ENCODE measurements at places on chromosomes 6 and 20.

DNA sequence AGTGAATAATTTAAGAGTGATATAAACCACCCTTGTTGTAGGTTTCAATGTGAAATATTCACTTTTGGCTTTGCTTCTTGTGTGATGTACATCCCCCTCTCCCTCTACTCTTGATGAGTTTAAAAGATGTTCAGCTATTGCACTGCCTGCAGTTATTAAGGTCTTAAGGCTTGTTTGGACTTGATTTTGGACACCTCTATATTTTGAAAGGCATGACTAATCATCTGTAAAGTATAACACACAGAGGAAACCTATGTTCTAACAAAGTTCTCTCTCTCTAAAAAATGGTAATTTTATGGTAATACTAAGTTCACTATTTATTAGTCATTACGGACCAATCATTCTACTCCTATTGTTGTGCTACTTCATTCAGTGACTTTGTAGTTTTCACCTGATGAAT is 1719.9 kb downstream of the GRIK2 start:
- DNase-seq = no peak

- DNase-seq = no peak
Observed at GRCh38 chr20:23776067-23776771, 25.5 kb upstream of the CST1 start.

GRCh38 chr20:51543422-51543788 is 886 bp upstream of the NFATC2 start:
- DNase-seq = no peak

DNA sequence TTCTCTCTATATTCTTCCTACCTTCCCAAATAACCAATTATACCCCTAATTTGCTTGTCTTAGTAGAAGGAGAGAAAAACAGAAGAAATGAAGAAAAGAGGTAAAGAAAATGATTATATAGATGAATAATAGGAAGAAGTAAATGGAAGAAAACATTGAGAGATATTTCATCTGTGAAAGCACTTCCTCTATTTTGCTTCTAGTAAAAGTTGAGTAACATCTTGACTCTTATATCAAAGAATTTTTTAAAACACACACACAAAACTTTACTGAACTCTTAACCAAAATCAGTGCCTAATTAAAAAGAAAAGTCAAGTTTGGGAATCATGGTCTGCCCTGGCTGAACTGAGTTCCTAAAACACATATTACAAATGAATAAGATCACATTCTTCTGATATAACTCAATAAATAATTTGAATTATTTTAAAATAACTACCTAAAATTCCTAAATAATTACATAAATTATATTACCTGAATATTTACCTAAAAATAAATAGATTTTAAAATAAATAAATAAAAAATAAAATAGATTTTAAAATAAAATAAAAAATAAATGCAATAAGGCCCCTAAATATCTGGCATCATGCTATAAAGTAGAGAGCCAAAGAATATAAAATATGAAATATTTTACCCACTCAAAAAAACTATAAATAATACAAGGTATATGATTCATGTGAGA is 8.8 kb downstream of the SLC17A2 start:
- DNase-seq = no peak

DNA sequence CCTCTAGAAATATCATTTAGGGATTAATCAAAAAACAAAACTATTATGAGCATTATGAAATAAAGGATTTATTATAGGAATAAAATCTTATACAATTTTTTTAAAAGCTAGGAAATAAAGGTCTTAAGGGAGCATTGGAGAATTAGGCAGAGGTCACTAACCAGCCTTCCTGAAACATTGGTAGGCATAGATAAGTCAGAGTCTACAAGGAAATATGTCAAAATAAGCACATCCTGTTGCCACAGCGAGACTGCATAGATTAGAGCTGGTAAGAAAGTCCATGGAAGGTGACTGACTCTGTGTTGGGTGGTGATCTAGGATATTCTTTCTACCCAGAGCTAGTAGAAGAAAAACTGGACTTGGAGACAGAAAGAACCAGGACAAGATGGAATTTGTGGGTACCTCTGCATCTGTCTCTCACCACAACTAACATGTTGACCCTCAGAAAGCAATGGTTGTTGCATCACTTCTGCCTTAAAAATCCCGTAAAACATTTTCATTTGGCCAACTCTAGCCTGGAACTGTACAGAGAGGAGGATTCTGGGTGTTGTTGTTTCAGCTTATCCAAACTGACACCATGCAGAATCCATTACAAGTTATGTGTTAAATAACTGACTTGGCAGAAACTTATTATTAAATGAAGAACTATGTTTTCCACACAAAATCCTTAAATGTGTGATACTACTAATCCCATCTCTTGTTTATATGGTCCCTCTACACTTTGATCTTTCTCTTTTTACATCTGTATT is 77.1 kb downstream of the FBXO5 start:
- no peak for DNase-seq

DNA sequence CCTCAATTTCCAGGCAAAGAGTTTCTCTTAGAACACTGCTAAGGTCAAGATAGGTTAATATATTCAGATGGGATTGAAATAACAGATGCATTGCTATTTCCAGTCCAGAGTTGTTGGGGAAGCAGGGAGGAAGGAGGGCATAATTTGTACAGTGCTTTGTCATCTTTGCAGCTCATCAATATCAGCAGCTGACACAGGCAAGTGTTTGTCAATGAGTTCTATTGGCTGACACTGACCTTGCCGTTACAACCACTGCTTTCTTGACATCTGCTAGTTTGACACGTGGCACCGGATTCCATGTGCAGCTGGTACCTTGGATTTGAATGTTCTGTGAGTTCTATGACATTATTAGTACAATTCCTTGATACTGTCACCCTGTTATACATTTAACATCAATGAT is 28.0 kb upstream of the MLIP start:
- no peak for DNase-seq

GRCh38 chr6:15524861-15525401 is 137.9 kb downstream of the DTNBP1 start:
- no peak for DNase-seq

GRCh38 chr6:131924881-131925474 is 26.2 kb downstream of the CCN2 start:
- DNase-seq = no peak

GRCh38 chr6:126033696-126034095 is 47.4 kb downstream of the TRMT11 start:
- DNase-seq = no peak

- no peak for DNase-seq
Observed at GRCh38 chr20:47232518-47232917, 124.0 kb downstream of the ZMYND8 start.

DNA sequence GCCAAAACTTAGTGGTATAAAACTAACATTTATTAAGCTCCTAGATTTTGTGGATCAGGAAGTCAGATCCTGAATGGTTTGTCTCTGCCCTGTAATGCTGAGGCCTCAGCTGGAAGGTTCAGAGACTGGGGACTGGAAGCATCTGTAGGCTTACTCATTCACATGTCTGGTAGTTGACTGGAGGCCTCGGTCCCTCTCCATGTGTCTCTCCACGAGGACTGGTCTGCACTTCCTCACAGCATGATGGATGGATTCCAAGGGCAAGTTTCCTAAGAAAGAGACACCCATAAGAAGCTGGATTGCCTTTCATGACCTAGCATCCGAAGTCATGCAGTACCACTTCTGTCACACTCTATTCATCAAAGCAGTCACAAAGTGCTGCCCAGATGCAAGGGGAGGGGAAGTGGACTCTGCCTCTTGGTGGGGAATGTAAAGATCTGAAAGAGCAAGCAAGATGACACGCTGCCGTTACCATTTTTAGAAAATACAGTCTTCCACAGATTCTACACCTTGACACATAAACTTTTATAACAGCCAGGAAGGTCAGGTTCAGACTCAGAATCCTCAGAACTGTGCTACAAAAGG is 17.2 kb upstream of the MDGA1 start:
- no peak for DNase-seq

- no peak for DNase-seq
Observed at GRCh38 chr20:1623501-1624205, 3.8 kb upstream of the SIRPB1 start.

DNA sequence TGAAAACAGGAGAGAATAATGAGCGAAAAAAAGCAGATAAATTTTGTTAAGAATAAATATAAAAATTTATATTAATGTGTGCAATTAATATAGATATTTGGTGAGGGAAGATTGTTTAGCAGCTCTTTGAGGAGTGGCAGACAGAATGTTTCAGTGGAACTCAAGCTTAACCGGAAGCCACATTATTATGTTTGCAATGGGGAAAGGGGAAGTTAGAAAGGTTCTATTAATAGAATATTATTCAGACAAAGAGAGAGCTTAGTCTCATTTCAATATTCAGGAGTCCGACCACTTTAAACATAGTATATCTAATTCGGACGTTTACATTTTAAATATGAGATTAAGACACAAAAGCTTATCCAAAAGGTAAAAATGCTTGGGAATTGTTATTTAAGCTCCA is 81.6 kb upstream of the KHDRBS2 start:
- no peak for DNase-seq

DNA sequence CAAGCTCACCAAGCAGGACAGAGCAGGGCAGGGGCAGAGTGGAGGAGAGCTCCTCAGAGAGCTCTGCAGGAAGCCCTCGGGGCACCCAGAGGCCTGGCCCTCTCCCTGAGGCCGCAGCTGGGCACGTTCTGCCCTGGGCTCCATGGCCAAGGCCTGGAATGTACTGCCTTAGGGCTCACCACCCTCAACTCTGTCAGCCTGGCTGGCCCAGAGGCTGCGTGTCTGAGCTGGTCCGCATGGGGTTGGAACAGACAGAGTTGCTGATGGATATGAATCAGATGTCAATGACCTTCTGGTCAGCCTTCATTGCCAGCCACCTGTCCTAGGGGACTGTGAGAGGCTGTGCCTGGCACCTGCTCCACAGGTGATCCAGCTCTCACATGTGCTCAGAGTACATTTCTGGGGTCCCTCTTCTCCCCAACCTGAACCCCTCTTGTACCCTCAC is 33.2 kb upstream of the PCMTD2 start:
- no peak for DNase-seq

DNA sequence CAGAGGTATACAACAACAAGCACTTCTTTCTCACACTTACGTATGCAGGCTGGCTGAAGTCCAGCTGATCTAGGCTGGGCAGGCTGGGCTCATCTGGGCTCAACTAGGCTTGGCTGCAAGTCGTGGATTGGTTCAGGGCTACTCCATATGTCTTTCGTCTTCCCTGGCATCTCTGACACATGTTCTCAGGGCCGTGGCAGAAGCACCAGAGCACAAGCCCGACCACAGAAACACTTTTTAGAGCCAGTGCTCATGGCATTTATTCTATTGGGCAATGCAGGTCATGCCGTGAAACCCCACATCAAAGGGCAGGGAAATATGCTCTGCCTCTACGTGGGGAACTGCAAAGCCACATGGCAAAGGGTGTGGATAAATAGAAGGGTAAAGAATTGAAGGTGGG is 93.8 kb downstream of the RIN2 start:
- no peak for DNase-seq

GRCh38 chr6:3457710-3458602 is 1.1 kb upstream of the SLC22A23 start:
- no peak for DNase-seq

All from esophagus squamous epithelium (tissue), 5 donors.